Endodermal cell (in vitro differentiated cells): ENCODE measurements at places on chromosomes 3 and 15.

- no peak for DNase-seq
These were observed 56.1 kb upstream of the TRPM1 start for GRCh38 chr15:31157644-31158069.

GRCh38 chr3:69941037-69941436 is 58.5 kb upstream of the SAMMSON start:
- DNase-seq = no peak

DNA sequence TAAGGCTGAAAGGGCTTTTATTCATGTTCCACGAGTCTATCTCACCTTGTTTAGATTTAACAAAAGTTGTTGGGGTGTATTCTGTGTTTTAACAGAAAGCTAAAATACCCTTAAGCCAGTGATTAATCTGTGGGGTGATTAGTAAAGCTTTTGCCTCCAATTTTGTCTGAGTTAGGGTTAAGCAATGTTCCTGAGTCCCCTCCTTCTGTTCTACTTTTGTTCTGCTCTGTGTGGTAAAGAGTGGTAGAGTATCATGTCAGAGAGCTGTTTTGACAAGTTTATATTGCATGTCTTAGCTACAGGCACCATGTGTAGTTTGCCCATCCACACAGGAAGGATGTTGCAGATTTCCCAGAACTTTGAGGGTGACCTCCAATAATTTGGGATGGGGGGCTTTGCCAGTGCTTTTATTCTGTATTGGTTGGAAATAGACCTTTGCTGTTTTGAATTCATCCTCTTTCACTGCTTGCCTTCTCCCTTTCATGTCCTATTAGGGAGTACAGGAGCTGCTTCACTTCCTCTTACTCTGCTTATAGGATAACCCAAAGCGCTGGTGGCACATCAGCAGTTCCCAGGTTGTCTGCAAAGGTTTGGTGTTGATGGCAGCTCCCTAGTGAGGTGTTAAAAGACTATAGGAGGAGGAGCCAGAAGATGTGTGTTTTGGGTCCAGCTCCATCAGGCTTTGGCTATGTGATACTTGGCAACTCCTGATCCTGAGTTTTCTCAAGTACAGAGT is 7.4 kb downstream of the PDE8A start:
- peak; percentile 57 for DNase-seq

DNA sequence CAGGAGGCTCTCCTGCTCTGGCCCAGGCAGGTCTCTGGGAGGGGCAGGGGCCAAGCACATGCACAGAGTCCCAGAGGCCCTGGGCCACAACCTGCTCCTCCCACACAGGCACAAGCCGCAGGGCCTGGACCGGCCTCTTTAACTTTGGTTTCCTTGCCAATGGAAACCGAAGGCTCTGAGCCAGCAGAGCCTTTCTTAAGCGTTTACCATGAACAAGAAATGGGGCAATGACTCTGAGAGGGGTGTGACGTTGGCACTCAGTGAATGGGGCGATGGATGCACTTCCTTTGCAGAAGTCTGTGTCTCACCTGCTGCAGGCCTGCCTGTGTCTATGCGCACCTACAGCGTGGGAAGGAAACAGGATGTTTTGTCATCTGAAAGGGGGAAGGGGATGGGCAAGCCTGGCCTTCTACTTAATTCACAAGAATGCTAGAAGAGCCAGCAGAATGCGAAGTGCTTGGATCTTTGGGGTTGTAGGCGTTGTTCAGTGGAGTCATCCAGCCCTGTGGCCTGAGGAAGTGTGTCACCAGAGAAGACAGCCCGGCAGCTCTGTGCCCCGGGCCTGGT is 41.8 kb downstream of the IFT122 start:
- DNase-seq = peak; percentile 61

GRCh38 chr15:57445872-57446271 is 69.6 kb downstream of the CGNL1 start:
- no peak for DNase-seq

- DNase-seq = no peak
These were observed 108.5 kb upstream of the NLGN1 start for GRCh38 chr3:173289072-173289471.

DNA sequence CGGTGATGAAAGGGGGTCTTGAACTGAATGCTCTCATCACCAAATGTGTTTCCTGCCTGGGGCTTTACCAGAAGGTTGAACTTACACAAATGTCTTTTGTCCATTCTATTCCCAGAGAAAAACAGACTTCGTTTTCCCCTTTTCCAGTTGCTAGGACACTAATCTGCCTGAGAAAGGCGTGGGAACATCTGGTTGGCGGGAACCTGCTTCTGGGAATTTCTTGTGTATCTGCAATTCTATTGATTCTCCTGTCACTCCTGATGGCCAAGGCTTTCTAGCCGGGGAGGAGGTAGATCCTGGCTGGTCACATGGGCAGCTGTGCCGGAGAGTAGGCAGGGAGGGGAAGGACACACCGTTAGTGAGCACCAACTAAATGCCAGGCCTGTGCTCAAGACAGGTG is 31.1 kb upstream of the CCDC174 start:
- DNase-seq = peak; percentile 80
